Tibial nerve (tissue), 4 donors: ENCODE measurements at places on chromosomes 6 and 20. TPM values are rescaled to one million over a fixed set of nuclear protein-coding genes. Genes with fewer than 3 reads are reported as not detected.

- H3K4me1 ChIP-seq: peaks cover 5% of the 10 kb centered on the region
- no peak overlapping the region for H3K4me3 ChIP-seq
- no peaks in the 10 kb centered on the region for H3K36me3 ChIP-seq
- H3K27ac ChIP-seq: no peak overlapping the region
- no peak for DNase-seq
Observed at GRCh38 chr6:75590370-75590769, 11.3 kb upstream of the SENP6 start.

DNA sequence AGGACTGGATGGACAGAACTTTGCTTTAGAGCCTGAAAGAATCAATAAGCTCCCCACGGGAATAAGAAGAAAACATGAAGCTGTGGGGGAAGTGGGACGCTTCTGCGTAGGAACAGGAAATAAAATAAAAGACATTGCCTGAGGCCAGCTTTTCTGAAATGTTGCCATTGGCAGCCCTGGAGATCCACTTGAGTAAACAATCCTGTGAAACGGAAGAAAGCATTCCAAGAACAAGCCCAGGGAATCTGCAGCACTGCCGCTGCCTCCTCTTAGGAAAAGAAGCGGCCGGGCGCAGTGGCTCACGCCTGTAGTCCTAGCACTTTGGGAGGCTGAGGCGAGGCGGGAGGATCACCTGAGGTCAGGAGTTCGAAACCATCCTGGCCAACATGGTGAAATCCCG, 182.3 kb upstream of the RALGAPA2 start:
- H3K4me1 ChIP-seq: no peaks in the 10 kb centered on the region
- no peaks in the 10 kb centered on the region for H3K27me3 ChIP-seq
- no peak overlapping the region for H3K27ac ChIP-seq

Gene GLP1R
- 0.20 TPM for total RNA-seq

GRCh38 chr20:39342463-39342862, 380.3 kb downstream of the DHX35 start:
- H3K27me3 ChIP-seq: no peaks in the 10 kb centered on the region
- no peak overlapping the region for H3K27ac ChIP-seq
- no peak for DNase-seq
- no peak overlapping the region for H3K4me3 ChIP-seq
- H3K36me3 ChIP-seq: no peaks in the 10 kb centered on the region

Gene VAPB
- 20.4 TPM for total RNA-seq

- H3K36me3 ChIP-seq: no peaks in the 10 kb centered on the region
- H3K27ac ChIP-seq: no peak overlapping the region
- no peak for DNase-seq
- no peaks in the 10 kb centered on the region for H3K4me1 ChIP-seq
- H3K27me3 ChIP-seq: no peaks in the 10 kb centered on the region
Observed at GRCh38 chr6:63814459-63814858, 178.9 kb downstream of the PHF3 start.

Gene MOCS1
- 56.7 TPM for total RNA-seq

Gene TOX2
- 1.3 TPM for total RNA-seq

DNA sequence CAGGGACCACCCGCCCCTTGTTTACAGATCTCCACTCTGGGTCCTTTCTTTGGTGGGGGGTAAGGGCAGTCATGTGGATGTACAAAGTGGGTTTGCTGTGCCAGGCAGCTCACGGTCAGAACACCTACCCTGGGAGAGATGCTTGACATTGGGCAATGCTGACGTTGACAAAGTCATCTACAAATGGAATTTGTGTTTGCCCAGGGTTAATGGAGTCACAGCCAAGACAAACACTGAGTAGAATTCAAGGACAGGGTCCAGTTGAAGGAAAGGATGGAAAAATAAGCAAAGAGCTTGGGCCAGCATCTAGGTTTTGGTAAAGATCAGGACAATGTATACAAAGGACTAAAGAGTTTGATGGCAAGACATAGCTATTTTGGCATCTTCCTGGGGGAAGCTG, 54.7 kb downstream of the MOCS1 start:
- no peaks in the 10 kb centered on the region for H3K27me3 ChIP-seq
- H3K27ac ChIP-seq: no peak overlapping the region
- no peak for DNase-seq

DNA sequence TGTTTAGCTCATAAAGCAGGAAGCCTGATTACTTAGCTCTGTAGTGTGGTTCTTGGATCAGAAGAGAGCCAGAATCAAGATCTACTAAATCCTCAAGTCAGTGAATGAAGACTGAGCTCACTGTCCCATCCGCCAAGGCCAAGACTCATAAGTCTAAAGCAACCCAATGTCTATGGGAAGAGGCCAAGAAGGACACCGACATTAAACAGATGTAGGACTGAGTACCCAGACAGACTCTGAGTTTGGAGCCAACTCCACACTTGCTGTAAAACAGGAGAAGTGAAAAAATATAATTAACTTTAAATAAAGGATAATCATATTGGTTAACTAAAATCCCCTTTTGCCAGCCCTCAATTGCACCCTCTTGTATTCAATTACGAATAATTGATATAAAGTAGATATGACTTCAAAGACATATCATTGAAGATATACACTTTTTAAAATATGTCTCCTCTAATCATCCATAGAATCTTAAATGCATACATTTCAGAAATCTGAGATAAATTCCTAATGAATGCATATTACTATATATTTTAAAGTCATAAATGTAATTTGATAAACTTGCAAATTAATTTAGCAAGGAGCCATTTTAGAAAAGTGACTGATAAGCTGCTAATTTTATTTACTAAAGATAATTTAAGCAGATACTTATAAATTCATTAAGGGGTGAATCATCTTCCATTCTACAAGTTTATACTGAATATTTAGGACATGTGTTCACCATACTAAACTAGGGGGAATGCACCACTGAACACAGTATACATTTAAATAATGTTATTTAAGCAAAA, 617.0 kb upstream of the ARID1B start:
- H3K27ac ChIP-seq: no peak overlapping the region
- no peak overlapping the region for H3K4me3 ChIP-seq
- H3K27me3 ChIP-seq: no peaks in the 10 kb centered on the region
- no peak for DNase-seq
